ENCODE measurements at places on chromosomes 1 and 21.

DNA sequence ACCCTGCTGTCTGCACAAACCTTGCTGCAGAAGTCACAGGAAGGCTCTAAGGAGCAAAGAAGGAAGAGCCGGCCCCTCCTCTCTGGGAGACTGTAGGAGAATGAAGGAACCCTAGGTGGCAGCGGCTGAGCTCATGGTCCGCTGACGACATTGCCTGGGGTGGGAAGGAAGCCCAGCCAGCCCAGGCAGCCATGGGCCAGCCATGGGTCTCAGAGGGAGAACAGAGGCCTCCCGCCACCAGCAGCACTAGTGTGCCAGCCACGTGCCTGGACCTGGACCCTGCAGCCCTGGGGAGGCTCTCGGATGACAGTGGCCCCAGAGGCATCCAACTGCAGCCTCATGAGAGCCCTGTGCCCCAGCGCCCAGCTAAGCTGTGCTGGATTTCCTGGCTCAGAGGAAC lies 49.2 kb upstream of the POFUT2 start:
- H3K27ac ChIP-seq = no peak overlapping the region
- no peak overlapping the region for H3K4me3 ChIP-seq
- no peaks in the 10 kb centered on the region for H3K36me3 ChIP-seq

- no peaks in the 10 kb centered on the region for H3K36me3 ChIP-seq
- DNase-seq = no peak
- no peak overlapping the region for H3K4me3 ChIP-seq
- H3K27ac ChIP-seq = no peak overlapping the region
- H3K4me1 ChIP-seq = no peaks in the 10 kb centered on the region
- no peaks in the 10 kb centered on the region for H3K27me3 ChIP-seq
These were observed 46.1 kb upstream of the DNAJC6 start for GRCh38 chr1:65263286-65263685.

- no peak overlapping the region for H3K4me3 ChIP-seq
- no peak for DNase-seq
- H3K27ac ChIP-seq = no peak overlapping the region
- H3K36me3 ChIP-seq = peaks cover 16% of the 10 kb centered on the region
These were observed 8.4 kb upstream of the XKR8 start for GRCh38 chr1:27951396-27951795.

DNA sequence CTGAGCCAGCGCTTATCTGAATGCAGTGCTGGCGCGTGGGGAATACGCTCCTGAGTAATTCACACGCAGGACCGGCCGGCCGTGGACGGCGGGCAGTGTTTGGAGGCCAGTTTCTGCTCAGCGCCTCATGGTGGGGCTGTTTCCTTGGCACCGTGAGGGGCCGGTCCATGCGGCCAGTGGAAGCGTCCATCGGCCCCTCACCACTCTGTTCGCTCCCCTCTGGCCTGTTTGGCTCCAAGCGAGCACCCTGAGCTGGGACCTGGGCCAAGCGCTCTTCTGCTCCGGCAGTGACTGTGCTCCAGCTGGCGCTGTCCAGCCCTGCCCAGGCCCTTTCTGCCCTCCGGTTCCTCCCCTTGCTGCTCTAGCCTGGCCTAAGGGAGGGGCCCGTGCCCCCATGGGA lies 16.3 kb upstream of the PLCH2 start:
- no peaks in the 10 kb centered on the region for H3K4me1 ChIP-seq
- H3K27me3 ChIP-seq = no peaks in the 10 kb centered on the region
- no peak overlapping the region for H3K4me3 ChIP-seq
- DNase-seq = no peak
- no peaks in the 10 kb centered on the region for H3K36me3 ChIP-seq

GRCh38 chr1:4801192-4801924 lies 146.9 kb downstream of the AJAP1 start:
- no peak for DNase-seq
- no peaks in the 10 kb centered on the region for H3K4me1 ChIP-seq
- H3K36me3 ChIP-seq = no peaks in the 10 kb centered on the region
- no peaks in the 10 kb centered on the region for H3K27me3 ChIP-seq
- no peak overlapping the region for H3K4me3 ChIP-seq
- H3K27ac ChIP-seq = no peak overlapping the region

GRCh38 chr1:156749419-156750118 lies 1.9 kb downstream of the HDGF start:
- H3K27me3 ChIP-seq = no peaks in the 10 kb centered on the region
- peaks cover 17% of the 10 kb centered on the region for H3K4me1 ChIP-seq
- H3K27ac ChIP-seq = no peak overlapping the region
- no peak for DNase-seq
- H3K4me3 ChIP-seq = no peak overlapping the region

- no peaks in the 10 kb centered on the region for H3K36me3 ChIP-seq
- no peak for DNase-seq
- H3K4me1 ChIP-seq = no peaks in the 10 kb centered on the region
These were observed 8.8 kb upstream of the AHCYL1 start for GRCh38 chr1:109975718-109976117.

GRCh38 chr1:3113741-3114056 lies 44.7 kb downstream of the PRDM16 start:
- H3K4me1 ChIP-seq = peaks cover 2% of the 10 kb centered on the region
- peaks cover 2% of the 10 kb centered on the region for H3K36me3 ChIP-seq
- no peak overlapping the region for H3K27ac ChIP-seq

- H3K27me3 ChIP-seq = no peaks in the 10 kb centered on the region
- peaks cover 2% of the 10 kb centered on the region for H3K4me1 ChIP-seq
- no peak for DNase-seq
These were observed 37.9 kb downstream of the HLX start for GRCh38 chr1:220917101-220917500.

DNA sequence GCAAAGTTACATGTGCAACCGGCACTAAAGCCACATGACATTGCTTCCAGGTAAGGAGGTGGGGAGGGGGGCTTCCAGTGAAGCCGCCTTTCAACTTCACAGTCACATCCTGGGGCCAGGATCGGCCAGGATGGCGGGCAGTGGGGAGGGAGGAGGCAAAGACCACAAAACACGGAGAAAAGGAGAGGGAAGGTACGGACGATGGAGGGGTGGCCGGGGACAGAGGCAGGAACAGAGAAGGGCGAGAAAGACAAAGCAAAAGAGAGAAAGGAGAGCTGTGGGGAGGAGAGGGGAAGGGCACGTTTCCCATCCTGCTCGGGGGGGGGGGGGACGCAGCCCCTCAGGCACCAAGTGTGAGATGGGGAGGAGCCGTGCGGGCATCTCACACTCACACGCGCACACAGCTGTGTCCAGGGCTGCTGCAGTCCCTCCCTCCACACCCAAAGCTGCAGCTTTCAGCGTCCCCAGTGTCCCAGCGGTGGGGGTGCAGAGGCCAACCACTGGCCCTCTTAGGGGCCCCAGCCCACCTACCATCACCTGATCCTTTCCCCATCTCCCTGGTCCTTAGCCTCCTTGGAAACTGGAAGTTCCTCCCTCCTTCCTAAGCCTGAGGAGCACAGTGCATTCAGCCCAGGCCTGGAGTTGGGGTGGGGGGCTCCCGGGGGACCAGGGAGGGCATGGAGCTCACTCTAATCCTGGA lies 2.4 kb downstream of the SH2D5 start:
- H3K27me3 ChIP-seq = peaks cover 9% of the 10 kb centered on the region
- no peak overlapping the region for H3K27ac ChIP-seq
- H3K4me1 ChIP-seq = peaks cover 19% of the 10 kb centered on the region
- no peak for DNase-seq

DNA sequence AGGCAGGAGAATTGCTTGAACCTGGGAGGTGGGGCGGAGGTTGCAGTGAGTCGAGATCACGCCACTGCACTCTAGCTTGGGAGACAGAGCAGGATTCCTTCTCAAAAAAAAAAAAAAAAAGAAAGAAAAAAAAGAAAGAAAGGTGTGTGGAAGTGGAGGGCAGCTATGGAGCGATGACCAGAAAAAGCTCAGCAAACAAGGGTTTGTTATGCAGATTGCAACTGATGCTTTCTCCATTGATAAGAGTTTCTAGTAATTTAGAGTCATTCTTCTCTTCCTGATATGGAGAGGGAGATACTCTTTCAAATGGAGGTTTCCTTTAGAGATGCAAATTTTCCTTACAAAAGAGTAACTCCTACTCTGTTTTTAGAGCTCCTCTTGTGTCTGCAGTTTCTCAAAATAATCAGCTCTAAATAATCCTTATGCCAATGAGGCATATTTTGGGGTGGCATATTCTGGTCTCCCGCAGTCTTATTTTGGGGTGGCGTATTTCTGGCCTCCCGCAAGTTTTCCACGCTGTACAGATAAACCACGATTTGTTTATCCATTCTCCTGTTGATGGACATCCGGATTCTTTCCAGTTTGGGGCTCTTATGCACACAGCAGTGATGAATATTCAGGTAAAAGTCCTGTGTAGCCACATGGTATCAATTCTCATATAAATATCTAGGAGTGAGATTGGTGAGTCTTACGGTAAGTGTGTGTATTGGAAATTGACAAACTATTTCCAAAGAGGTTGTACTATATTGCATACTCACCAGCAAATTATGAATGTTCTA lies 30.7 kb upstream of the RCC2 start:
- no peaks in the 10 kb centered on the region for H3K27me3 ChIP-seq
- peaks cover 7% of the 10 kb centered on the region for H3K4me1 ChIP-seq
- H3K36me3 ChIP-seq = no peaks in the 10 kb centered on the region
- H3K4me3 ChIP-seq = no peak overlapping the region

GRCh38 chr21:26719750-26720149 lies 125.5 kb downstream of the ADAMTS1 start:
- DNase-seq = no peak
- H3K36me3 ChIP-seq = no peaks in the 10 kb centered on the region
- H3K27ac ChIP-seq = no peak overlapping the region
- no peaks in the 10 kb centered on the region for H3K4me1 ChIP-seq
- H3K4me3 ChIP-seq = no peak overlapping the region

DNA sequence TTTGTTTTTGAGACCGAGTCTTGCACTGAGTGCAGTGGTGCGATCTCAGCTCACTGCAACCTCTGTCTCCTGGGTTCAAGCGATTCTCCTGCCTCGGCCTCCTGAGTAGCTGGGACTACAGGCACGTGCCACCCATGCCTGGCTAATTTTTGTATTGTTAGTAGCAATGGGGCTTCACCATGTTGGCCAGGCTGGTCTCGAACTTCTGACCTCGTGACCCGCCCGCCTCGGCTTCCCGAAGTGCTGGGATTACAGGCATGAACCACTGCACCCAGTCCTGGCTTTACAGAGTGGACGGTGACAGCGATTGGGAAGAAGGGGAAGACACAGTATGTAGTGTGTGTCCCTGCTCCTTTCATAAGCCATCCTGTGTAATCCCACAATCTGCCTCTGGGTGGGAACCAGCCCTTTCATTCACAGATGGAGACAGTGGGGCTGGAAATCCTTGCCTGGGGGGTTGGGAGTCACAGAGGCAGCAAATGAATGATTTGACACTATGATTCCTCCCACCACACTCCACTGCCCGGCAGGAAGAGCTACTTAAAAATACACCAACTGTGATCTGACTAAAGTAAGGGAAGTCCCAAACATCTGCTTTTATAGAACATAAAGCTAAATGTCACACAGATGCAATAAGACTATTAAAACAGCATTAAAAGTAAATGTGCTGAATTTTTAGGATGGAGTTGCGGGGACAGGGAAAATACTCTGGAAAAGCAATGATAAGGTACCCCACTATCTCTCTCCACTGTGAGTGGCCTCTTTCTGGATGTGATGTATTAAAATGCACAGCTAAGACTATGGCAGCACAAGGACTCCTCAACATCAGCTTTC lies 4.5 kb downstream of the PARP1 start:
- peaks cover 15% of the 10 kb centered on the region for H3K36me3 ChIP-seq
- DNase-seq = no peak
- H3K27ac ChIP-seq = no peak overlapping the region
- H3K27me3 ChIP-seq = no peaks in the 10 kb centered on the region
- H3K4me1 ChIP-seq = peaks cover 13% of the 10 kb centered on the region

DNA sequence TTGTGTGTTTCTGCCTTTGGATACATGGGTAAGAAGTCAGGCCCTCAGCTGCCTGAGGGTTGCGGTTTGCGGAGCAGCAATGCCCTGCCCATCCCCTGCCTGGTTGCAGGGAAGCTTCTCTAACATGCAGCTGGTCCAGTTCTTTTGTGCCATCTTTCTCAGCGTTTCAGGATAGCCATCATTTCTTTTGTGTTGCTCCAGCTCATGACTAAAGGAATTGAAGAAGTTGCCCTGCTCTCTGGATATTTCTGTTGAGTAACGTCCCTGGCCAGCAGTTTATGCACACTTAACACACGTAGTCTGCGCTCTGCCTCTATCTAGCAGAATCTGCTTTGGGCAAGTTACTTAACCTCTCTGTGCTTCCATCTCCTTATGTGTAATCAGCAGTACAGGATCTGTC lies 62.1 kb downstream of the DOP1B start:
- H3K4me3 ChIP-seq = no peak overlapping the region
- H3K27ac ChIP-seq = no peak overlapping the region
- no peaks in the 10 kb centered on the region for H3K4me1 ChIP-seq

DNA sequence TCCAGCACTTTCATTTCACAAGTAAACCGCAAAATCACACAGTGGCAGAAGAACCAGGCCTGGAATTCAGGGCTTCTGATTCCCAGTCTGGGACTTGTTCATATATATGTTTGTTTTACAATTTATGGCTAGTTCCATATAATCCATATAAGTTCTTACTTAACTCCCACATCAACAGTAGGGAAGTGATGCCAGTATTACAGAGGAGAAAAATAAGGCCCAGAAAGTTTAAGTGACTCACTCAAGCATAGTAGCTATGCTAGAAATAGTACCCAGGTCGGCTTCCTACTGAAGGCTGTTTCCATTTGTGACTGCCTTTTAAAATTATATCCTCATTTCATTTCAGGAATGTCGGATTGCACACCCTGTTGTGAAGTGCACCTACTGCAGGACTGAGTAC lies 1.4 kb downstream of the FAM76A start:
- no peak overlapping the region for H3K4me3 ChIP-seq
- no peak for DNase-seq
- H3K4me1 ChIP-seq = peaks cover 1% of the 10 kb centered on the region

GRCh38 chr1:215166886-215167285 lies 84.3 kb downstream of the KCNK2 start:
- H3K36me3 ChIP-seq = no peaks in the 10 kb centered on the region
- DNase-seq = no peak
- H3K27ac ChIP-seq = no peak overlapping the region
- H3K27me3 ChIP-seq = no peaks in the 10 kb centered on the region
- H3K4me3 ChIP-seq = no peak overlapping the region

DNA sequence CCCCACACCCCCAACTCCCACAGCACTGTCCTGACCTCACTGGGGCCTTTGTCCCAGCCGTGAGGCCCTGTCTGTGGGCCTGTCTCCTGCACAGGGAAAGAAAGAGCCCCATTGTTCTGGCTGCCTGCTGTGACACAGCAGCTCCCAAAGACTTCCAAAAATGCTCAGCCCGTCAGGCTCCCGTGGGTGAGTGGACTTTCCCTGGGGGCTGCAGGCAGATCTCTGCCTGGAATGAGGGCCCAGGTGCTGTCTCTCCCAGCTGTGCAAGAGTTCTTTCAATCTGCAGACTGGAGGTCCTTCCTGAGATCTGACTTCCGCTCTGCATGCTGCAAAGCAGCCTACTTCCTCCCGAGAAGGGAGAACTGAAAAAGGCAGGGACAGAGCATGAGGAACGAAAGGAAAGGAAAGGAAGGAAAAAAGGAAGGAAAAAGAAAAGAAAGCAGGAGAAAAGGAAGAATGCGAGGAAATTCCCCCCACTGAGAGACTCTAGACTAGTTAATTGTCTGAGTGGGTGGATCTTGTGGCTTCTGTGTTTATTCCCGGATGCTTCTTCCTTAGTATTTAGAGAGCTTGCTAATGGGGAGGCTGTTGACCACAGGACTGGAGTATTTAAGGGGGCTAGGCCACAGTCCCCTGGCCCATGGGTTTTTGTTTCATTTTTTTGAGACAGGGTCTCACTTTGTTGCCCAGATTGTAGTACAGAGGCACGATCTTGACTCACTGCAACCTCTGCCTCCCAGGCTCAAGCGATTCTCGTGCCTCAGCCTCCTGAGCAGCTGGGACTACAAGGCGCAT lies 15.0 kb downstream of the NES start:
- no peaks in the 10 kb centered on the region for H3K27me3 ChIP-seq
- DNase-seq = no peak
- H3K36me3 ChIP-seq = no peaks in the 10 kb centered on the region
